Pancreas (tissue), 10 donors: ENCODE measurements at places on chromosomes 6 and 20. TPM values are rescaled to one million over a fixed set of nuclear protein-coding genes. Genes with fewer than 3 reads are reported as not detected.

DNA sequence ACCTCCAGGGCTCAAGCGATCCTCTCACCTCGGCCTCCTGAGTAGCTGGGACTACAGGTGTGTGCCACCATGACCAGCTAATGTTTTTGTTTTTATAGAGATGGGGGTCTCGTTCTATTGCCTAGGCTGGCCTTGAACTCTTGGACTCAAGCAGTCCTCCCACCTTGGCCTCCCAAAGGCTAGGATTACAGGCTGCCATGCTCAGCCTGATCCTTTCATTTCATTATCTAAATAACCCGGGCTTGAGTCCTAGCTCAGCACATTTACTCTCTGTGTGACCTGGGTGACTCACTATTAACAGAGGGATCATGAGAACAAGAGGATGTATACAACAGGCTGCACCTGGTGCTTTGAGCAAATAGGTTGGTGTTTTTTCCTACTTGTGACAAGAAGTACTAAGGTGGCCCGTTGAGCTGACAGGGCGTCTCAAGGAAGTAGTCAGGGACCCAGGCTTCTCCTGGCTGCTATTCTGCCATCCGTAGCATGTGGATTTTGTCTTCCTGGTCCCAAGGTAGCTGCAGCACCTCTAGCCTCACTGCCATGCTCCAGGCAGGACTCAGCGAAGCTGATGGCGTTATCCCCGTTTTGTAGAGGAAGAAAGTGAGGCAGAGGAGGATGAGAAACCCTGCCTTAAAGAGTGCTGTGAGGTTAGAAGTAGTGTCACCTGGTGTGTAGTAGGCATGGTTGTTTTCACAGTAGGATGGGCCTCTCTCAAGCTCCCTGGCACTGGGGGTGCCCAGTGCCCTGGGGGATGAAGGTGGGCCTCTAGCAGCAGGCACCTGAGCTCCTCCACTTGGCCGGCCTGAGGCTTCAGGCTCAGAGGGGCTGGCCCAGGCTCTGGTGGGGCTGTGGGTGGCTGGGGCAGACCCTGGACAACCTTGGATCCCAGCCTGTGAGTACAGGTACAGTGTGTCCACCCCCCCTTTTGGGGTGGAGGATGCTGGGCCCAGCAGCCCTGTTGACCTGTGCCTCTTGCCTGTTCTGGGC lies 62.4 kb downstream of the ADNP start:
- no peak for DNase-seq

DNA sequence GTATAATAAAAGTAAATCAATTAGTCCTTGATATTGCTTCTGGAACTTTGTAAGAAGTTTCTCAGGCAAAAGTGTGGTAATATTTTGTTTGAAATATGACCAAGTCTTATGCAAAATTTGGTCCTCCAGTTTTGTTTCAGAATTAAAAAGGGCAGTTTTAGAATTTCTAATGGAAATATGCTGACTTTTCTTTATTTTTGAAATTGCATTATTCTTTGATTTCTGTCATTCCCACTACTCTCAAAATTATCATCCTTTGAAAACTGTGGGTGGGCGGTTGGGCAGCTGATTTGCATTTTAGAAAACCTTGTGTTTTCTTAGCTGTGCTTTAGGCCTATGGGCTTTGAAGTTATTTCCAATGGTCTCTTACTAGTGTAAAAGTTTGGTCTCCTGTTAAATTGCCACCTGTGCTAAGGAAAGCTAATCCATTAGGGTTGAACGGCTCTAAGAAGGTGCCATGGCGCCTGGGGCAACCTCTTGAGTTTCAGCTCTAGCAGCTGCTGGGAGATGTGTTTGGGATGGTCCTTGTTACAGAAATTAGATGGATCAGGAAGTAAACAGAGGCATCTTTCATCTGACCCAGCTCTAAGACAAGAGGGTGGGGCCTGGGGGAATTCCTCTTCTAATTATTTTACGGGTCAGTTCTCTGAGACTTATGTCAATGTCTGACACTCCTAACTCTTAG lies 880.8 kb upstream of the SLC35B3 start:
- no peak for DNase-seq

- no peak for DNase-seq
These were observed 217.6 kb upstream of the FOXQ1 start for GRCh38 chr6:1094306-1094705.

DNA sequence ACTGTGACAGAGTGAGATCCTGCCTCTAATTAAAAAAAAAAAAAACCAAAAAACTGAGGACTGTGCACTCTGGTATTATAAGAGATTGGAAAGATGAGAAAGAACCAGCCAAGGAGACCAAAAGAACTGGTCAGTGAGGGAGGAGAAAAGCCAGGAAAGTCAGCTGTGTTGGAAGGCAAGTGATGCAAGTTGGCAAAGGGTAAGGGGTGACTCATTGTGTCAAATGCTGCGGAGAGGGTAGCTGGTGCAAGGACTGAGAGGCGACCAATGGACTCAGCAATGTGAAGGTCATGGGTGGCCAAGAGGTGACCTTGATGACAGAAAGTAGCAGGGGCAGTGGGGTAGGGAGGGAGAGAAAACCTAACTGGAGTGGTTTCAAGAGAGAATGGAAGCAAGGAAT lies 27.4 kb upstream of the LRRN4 start:
- DNase-seq = peak; percentile 21

- no peak for DNase-seq
These were observed 492.0 kb upstream of the SULF2 start for GRCh38 chr20:48277266-48277665.

DNA sequence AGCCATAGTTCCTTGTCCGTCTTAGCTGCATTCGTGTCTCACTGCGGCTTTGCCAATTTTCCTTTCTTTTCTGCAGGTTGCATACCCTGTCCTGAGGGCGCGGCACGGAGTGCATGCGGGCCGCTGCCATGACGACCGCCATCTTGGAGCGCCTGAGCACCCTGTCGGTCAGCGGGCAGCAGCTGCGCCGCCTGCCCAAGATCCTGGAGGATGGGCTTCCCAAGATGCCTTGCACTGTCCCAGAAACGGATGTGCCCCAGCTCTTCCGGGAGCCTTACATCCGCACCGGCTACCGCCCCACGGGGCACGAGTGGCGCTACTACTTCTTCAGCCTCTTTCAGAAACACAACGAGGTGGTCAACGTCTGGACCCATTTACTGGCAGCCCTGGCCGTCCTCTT lies 17.1 kb upstream of the EFHC1 start:
- no peak for DNase-seq

- no peak for DNase-seq
These were observed 135.6 kb downstream of the ANKRD60 start for GRCh38 chr20:58092871-58093270.

- no peak for DNase-seq
These were observed 66.6 kb downstream of the AFG1L start for GRCh38 chr6:108361312-108361932.

- DNase-seq = no peak
These were observed 243.7 kb downstream of the MYLK4 start for GRCh38 chr6:2507016-2507415.

DNA sequence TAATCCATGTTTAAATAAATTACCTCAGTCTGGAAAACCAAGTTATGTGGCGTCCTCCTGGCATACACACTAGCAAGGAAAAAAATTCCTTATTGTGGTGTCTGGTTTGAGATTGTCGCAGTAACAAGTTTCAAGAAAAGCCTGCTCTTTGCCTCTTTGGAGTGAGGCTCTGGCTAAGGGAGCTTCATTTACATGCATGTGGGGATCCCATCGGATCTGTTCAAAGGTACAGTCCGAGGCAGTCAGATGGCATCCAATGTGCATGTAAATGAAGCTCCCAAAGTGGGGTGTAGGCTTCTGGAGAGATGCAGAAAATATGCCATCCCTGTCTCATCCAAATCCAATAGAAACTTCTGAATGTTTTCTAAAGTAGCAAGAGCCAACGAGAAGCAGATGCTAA lies 199.5 kb upstream of the FBXL4 start:
- DNase-seq = no peak

DNA sequence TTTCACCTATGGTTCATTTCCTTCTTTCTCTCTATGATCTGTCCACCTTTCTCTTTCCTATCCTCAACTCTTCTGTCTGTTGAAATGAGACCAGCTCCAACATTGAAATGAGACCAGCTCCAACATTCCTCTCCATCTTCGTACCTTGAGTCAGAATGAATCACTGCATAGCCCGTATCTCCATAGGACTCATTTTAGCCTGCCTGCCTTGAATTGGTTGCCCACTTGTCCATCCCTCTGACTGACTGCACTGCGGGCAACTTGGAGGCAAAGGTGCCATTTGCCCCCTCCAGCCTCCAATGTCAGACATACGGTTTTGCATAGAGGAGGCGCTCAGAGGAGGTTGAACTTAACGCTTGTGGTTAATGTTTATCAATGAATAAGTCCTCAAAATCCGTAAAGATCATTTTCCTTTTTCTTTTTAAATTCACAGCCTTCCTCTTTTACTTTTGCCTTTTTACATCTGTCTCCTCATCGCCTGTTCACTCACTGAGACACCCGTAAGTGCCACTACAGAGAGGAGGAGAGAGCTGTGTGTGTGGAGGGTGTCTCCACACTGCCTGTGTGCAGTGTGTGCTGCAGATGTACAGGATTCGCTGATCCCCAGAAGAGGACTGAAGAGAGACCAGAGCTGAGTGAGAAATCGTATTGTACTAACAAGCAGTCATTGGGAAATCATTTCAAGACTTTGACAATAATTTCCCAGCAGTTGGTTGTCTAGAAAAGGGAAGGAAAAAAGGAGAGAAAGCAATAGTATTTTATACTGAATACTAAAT lies 579.6 kb upstream of the MAP3K7 start:
- no peak for DNase-seq

DNA sequence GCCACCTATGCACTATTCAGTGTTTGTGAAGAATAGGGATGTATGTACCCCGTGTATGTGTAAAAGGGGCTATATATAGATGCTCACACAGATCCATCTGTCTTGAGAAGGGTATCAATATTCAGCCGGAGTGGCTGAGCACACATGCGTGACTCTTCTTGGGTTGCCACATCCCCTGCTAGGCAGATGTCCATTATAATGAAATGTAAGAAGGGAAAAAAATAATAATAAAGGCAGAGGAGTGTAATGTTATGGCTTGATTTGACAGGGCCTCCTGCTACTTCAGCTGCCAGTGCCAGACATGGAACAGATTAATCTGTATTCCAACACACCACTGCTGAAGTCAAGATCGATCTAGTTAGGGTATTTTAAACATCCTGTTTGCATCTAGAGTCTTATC lies 74.2 kb upstream of the VSTM2L start:
- DNase-seq = no peak

DNA sequence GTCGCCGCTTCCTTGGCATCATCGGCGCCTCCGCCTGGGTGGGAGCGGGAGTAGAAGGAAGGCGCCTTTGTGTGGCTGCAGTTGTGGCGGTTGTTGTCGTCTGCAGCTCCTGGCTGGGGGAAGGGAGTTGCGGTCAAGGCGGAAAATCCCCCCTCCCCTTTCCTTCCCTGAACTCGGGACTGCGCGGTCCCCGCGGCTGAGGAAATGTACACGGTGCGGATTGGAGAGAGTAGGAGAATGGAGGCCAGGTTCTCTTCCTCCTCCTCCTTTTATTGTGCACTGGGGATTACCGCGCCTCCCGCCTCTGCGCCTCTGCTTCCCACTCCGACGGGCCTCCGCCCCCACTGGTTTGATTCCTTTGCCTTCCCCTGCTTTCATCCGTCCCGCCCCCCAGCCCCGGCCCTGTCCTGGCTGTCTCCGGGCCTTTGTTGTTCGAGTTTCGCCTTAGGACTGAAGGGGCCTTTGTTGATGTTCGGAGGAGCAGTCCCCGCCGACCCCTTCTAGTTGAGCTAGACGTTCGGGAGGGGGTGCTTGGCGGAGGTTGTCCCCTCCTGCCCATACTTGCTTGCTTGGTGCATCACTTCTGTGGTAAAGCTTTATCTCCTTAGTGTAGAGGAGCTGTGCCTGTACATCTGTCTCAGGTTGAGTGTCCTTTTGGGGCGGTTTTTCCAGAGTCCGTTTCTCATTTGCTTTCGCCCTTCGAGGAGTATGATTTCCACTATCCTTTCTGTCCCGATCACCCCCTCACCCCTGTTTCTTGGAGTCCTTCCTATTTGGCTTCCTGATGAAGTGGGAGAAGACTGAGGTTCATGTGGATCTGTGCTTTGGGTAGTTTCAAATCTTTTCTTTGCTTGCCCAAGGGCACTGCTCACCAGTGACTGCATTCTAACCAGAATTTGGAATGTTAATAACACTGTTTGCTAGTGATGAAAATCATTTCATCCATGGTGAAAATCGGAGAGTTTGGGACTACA lies 764 bp downstream of the ZNF292 start:
- peak; percentile 64 for DNase-seq

- no peak for DNase-seq
These were observed 16.8 kb downstream of the TRIM15 start for GRCh38 chr6:30180145-30180544.

GRCh38 chr20:31693987-31694661 lies 28.5 kb downstream of the BCL2L1 start:
- no peak for DNase-seq

- DNase-seq = no peak
These were observed 97.9 kb upstream of the MTHFD1L start for GRCh38 chr6:150767571-150768018.

DNA sequence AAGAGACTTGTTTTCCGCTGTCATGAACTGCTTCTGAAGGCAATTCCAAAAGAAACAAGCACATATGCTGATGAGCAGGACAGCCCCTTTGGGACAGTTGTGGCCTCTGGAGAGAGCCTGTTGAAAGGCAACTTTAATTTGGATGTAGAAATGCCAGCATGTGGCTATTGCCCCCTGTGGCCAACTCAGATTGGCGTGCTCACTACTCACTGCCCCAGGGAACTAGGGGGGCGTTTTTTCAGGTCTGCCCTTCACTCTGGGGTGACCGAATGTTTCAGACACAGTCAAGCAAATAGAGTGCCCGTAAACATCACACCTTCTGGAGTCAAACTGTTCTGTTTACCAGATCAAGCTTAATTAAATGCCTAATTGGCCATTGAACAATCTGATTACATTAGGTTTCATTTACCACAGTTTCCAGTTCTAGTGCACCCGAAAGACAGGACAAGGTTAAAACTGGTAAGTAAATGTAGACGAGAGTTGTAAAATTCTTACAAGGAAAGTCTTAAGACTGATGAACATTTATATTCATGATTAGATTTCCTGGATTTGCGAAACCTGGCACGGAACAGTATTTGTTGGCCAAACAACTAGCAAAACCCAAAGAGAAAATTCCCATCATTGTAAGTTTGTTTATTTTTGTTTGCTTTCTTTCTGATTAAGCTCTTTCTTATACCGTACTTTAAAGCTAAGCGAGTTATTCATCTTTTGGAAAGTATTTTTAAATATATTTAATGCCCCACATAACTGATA lies 75.9 kb upstream of the SYNJ2 start:
- DNase-seq = no peak

ADAM33 gene
- total RNA-seq = 3.5 TPM

OXT gene
- total RNA-seq = not detected

IL17A gene
- total RNA-seq = not detected

HAO1 gene
- not detected for total RNA-seq

TMEM217 gene
- total RNA-seq = 1.7 TPM

HEY2 gene
- total RNA-seq = 2.4 TPM

SGK1 gene
- total RNA-seq = 189 TPM

SAPCD1 gene
- 0.51 TPM for total RNA-seq
